ENCODE measurements at places on chromosomes 6 and 20.
A peak's percentile ranks its signal among the peaks of the same experiment; 100 is the strongest.

DNA sequence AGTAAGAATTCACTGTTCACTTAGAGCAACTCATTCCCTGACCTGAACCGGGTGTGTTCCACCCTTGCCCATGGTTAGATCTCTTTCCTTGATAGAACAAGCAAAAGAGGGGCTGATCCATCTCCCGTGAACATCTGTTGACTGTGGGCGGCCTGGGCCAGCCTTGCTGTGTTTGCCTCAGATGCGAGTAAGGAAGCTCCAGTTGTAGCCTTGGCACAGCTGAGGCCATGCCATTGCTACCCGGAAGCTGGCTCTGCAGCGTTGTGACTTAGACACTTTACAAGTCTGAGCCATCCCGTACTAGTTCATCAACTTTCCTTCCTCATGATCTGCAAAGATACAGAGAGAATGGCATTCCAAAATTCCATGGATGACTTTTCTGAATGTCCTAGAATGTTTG is 139.0 kb downstream of the MAP3K4 start:
- DNase-seq: no peak

DNA sequence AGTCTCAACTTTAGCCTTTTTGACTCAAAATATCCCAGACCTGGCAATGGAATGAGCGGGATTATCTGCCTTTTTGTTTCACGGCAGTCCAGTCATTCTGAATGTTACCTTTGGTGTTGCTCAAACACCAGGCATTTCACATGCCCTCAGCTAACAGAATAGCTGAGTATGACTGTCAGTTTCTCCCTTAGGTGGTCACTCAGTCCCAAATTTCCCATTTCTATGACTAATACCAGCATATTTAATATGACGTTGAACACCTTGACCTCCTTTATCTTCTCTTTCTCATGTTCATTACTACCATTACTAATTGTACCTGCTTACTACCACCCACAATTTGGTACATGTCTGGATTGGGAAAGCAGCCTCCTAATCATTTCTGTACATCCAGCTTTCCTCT is 65.2 kb downstream of the EDN1 start:
- no peak for DNase-seq

- DNase-seq: peak; percentile 66
Observed at GRCh38 chr6:99219788-99220187, 129.7 kb downstream of the FAXC start.

DNA sequence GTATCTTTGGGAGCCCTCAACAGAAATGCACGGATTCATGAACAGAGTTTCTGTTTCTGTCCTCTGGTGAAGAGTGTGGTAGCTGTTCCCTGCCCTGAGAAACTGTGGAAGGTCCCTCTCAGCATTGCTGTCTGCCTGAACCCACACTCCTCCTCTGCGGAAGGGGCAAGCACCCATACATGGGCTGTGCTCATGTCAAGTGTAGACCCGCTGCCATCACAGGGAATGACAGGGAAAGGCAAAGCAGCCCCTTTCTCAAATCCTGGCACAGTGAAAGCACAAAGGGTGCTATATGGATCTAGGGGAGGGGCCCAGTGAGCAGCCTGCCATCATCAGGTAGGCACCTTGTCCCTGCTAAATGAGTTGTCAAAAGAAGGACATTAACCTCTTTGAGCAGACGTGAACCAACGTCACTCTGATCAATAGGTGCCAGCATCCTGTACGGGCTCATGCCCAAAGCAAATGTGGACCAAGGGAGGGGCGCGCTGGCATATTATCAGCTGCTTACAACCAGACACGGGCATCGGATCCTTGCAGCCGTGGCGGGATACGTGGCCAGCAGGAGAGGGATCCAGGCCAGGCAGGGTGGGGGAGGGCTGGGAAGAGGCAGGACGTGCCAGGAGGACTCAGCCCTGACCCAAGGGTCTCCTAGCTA is 231.2 kb upstream of the PMEPA1 start:
- DNase-seq: no peak

GRCh38 chr20:48338717-48339116 is 489.1 kb downstream of the PREX1 start:
- DNase-seq: no peak

DNA sequence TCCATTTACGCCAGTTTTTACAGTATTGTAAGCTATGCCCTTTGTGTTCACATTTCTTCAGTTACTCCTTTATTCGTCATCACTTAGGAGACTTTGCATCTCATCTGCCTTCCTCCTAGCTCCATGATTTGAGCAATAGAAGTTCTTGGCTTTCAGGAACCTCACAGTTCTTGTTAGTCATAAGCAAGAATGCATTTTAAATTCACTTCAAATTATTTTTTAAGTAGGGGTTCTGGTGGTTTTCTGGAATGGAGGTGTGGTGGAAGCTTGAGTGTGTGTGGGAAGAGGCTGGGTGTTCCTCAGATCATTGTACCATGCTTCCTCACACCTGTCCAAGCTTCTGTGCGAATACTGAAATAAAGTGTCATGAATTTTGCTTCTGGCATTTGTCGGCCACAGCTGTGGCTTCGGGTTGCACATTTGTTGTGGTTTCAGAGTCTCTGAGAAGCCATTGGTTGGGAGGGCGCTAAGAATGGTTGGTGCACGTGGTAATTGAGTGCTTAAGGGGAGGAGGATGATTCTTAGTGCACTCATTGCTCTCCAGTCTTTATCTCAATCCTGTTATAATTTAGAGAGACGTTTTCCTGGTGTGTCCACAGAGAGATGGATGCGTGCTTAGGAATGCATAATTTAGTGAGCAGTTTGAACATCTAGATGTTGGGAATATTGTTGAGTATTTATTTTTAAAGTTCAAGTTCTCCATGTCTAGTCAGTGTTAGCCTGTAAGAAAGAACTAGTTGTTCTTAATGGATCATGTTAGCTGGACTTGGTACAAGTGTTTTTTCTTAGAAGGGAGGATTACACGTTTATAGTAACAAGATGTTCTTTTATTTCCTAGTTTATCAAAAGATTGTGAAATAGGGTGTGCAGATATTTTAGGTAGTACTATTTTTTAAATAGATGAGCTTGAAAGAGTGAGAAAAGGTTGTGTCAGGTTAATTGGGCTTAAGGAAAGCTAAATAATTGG is 31.9 kb downstream of the FOXO3 start:
- no peak for DNase-seq

DNA sequence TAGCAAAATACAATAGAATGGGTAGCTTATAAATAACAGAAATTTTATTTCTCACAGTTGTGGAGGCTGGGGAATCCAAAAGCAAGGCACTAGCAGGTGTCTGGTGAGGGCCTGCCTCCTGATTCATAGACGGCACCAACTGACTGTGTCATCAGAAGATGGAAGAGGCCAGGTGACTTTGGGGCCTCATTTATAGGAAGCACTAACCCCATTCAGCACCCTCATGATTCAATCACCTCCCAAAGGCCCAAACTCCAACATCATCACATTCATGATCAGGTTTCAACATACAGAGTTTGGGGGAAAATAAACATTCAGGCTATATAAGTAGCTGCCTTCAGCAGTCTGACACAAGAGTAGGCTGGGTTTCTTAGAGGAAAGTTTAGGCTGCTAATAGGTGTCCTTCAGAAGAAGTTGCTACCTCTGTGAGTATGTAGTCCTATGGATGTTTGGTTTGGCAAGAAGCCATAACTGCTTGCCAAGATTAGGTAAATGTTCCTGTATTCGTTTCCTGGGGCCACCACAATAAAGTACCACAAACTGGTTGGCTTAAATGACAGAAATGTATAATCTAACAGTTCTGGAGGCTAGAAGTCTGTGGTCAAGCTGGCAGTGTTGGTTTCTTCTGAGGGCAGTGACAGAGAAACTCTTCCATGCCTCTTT is 48.8 kb downstream of the NT5E start:
- peak; percentile 62 for DNase-seq

GRCh38 chr20:35387334-35387733 is 24.4 kb downstream of the UQCC1 start:
- peak; percentile 7 for DNase-seq

- DNase-seq: no peak
Observed at GRCh38 chr6:124903797-124904196, 58.4 kb upstream of the RNF217 start.

- peak; percentile 76 for DNase-seq
Observed at GRCh38 chr20:37384683-37385174, 38.8 kb downstream of the SRC start.

DNA sequence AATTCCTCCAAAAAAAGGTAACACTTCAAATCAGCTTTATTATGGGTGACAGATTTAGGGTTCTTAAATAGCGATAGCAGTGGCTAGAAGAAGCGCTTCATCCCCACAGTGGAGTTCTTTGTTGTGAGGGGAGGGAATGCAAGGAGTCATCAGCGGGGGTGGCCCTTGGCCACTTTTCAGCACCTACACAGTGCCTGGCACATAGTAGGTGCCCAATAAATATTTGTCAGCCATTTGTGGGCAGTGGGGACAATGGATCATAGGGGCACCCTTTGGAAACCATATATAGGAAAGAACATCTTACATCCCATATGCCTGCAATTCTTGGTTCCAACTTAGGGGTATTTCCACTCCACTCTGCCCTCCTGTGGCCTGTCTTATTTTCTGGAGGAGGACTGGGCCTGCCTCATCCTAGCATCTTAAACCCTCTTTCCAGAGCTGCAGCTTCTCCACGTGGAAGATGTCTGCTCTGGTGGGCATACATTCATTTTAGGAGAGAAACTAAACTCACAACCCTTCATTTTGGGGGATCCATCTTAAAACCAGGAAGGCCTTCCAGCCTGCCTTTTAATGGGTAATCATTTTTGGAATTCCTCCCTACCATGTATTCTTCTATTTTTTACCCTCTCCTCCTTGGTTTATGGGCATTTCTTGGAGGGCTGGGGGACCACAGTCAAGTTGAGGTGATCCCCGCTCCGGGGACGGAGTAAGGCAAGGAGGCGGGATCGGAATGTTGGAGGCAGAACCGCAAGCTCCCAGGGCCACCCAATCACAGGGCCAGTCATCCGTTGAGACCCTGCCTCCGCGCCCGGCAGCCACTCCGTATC is 2.6 kb upstream of the GPSM3 start:
- peak; percentile 61 for DNase-seq

- DNase-seq: no peak
Observed at GRCh38 chr6:158539413-158539812, 20.5 kb upstream of the TMEM181 start.

DNA sequence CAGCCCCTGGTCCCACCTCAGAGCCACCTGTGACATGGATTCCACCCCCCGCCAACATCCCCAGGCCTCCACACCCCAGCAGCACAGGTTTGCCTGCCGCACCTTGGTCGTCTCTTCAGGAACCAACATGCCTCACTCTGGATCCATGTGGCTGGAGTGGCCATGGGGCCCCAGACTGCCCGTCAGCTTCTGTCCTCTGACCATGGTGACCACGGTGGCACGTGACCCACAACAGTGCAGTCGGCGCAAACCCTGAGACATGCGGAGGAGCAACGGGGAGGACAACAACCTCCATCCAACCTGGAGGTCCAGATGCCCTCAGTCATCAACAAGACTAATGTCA is 85.6 kb downstream of the ANKRD60 start:
- no peak for DNase-seq

GRCh38 chr6:11917951-11918738 is 94.0 kb upstream of the HIVEP1 start:
- peak; percentile 16 for DNase-seq

DNA sequence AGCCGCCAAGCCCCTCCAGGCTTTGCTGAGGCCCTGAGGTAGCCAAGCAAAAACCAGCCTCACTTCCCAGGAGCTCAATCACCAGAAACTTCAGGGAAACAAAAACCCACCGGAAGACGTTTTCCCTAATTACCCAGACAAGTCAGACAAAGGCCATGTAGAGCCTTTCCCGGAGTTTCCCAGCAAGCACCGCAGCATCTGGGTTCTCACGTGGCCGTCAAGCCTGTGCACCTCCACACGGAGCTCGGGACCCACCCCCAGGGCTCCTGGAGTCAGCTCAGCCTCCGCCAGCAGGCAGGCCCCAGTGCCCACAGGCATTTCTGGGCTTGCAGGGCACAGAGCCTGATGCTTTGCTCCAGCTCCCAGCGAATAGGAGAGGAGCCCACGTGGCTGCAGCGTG is 10.1 kb upstream of the MRGBP start:
- DNase-seq: no peak
